ENCODE measurements at places on chromosomes 11 and 22.
A peak's percentile ranks its signal among the peaks of the same experiment; 100 is the strongest.

DNA sequence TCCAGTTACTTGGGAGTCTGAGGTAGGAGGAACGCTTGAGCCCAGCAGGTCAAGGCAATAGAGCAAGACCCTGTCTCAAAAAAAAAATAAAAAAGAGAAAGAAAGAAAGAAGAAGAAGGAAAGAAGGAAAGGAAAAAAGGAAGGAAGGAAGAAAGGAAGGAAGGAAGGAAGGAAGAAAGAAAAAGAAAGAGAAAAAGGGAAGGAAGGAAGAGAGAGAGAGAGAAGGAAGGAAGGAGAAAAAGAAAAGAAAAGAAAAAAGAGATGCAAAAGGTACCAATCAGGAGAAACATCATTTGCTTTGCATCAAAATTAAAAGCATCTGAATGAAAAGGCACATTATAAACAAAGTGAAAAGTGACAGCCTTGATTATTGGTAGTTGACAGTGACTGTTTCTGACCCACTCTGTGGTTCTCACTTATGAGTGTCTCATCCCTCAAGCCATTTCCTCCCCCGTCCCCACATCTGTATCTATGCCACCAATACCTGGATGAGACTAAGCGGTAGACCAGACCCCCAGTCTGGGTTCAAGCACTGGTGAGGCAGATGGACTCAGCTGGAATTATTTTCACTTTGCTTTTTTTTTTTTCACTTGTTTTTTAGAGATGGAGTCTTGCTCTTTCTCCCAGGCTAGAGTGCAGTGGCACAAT, 33.0 kb upstream of the XBP1 start:
- H3K36me3 ChIP-seq, result no peaks in the 10 kb centered on the region
- H3K27ac ChIP-seq, result no peak overlapping the region
- no peak overlapping the region for H3K4me3 ChIP-seq
- no peak for DNase-seq
- peaks cover 38% of the 10 kb centered on the region for H3K4me1 ChIP-seq

DNA sequence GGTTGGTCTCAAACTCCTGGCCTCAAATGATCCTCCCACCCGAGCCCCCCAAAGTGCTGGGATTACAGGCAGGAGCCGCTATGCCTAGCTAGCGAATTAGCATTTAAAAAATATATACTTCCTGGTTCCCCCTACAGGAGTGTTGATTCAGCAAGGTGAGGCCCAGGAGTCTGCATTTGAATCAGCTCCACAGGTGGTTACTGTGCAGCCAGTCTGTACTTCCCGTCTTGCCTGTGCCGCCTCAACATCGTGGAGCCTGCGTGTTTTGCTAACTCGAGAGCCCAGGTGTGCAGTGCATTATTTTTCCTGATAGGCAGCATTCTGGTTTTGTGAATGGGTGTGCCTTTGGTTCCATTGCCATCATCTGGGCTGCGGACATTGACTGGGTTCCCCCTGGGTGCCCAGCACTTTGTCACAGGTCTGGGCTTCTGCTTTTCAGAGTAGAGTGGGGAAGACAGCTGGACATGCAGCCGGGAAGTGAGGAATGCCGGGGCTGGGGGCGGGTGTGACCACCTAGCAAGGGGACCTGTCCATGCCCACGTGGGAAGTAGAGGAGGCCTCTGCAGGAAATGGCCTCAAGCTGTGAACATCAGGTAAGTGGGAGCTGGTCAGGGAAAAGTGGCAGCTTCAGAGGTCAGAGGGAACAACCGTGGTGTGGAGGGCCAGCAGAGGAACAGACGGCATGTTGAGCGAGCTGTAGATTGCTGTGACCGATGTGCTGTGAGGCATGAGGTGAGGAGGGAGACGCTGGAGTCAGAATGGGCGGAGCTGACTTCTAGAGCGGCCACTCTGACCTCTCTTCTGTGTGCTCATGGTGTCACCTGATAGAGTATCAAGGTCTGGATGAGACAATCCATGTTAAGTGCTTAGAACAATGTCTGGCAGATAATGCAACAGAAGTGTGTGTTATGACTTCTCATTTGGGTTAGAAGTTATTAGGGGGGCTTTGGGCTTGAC, 42.2 kb downstream of the PPFIA1 start:
- H3K27me3 ChIP-seq, result no peaks in the 10 kb centered on the region
- H3K36me3 ChIP-seq, result peaks cover 4% of the 10 kb centered on the region
- no peak overlapping the region for H3K27ac ChIP-seq
- no peak for DNase-seq
- no peak overlapping the region for H3K4me3 ChIP-seq
- H3K4me1 ChIP-seq, result peaks cover 18% of the 10 kb centered on the region

DNA sequence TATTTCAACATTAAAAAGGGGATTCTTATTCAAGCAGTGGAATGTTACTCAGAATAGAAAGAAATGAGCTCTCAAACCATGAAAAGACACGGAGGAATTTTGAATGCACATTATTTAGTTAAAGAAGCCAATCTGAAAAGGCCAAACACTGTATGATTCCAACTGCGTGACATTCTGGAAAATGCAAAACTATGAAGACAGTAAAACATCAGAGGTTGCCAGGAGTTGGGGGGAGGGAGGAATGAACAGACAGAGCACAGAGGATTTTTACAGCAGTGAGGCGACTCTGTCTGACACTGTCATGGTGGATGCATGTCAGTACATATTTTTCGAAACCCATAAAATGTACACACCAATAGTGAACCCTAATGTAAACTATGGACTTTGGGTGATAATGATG, 22.9 kb upstream of the THY1 start:
- no peaks in the 10 kb centered on the region for H3K36me3 ChIP-seq
- no peak for DNase-seq
- H3K27ac ChIP-seq, result no peak overlapping the region

DNA sequence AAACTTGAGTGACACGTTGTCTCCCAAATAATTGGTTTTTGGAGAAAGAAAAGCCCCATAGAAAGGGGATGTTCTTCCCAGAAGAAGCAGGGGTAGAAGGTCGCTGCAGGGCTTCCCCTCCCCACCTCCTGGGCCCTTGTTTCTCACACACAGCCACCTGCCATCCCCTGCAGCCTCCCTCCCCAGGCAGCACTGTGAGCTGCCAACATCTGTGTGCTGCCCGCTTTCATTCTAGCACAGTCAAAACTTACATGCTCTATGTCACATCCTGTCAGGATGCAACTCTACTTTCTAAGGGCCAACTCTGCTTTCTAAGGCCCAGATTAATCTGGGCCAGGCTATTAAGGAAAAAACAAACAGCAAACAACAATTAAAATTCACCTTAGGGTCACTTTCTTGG, 309.4 kb upstream of the ZC3H12C start:
- H3K27me3 ChIP-seq, result no peaks in the 10 kb centered on the region
- no peaks in the 10 kb centered on the region for H3K4me1 ChIP-seq
- no peak overlapping the region for H3K4me3 ChIP-seq
- no peaks in the 10 kb centered on the region for H3K36me3 ChIP-seq

DNA sequence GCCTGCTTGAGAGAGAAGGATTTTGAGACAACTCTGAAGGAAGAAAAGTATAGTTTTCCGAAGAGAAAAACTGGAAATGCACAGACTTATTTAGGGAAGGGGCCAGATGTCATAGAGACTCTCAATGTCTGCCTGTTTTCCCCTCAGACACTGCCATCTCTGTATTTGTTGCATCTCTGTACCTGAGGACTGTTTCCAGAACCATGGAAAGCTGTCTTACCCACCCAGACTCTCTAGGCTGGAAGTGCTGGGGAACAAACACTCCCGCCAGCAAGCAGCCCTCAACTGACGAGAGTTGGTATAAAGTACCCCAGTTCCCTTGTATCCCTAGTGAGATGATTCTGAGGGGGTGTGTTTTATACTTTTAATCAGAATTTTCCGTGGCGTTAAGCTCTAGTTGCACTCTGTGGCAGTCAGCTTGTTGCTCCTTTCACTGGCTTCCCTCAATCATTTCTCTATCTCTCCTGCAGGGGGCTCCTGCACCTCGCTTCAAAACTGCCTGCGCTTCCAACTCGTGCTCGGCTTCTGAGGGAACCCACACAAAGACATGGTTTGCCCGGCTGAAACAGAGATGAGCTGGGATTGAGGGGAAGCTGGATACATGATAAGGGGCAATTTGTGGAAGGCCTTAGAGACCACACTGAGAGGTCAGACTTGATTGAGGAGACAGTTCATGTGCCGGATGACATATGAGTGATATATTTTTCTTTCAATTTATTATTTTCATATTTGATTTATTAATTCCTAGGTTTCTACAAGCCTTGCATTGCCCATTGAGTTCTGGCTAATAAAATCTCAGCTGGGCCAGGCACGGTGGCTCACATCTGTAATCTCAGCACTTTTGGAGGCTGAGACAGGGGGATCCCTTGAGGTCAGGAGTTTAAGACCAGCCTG, 36.9 kb upstream of the CLPB start:
- DNase-seq, result peak; percentile 60
- no peaks in the 10 kb centered on the region for H3K36me3 ChIP-seq
- no peak overlapping the region for H3K27ac ChIP-seq
- no peaks in the 10 kb centered on the region for H3K27me3 ChIP-seq
- no peaks in the 10 kb centered on the region for H3K4me1 ChIP-seq
- H3K4me3 ChIP-seq, result no peak overlapping the region

DNA sequence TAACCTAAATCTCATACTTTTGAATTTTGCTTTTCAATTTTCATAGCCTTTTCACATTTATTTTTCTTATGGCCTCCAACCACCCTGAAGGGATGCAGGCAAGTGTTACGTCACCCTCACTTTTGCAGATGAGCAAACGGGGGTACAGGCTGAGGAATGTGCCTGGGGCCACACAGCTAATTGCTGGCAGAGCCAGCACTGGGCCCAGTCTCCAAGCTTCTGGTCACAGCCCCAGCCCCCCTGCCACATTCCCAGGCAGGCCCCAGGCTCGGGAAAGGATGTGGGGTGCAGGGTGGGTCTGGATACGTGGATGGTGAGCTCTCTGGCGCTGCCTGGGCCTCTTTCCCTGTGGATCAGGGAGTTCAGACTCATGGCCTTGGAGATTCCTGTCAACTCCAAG, 138.6 kb downstream of the PKNOX2 start:
- H3K27me3 ChIP-seq, result peaks cover 38% of the 10 kb centered on the region
- H3K27ac ChIP-seq, result no peak overlapping the region
- H3K4me3 ChIP-seq, result no peak overlapping the region
- no peak for DNase-seq

GRCh38 chr11:78350646-78351165, 66.9 kb downstream of the GAB2 start:
- no peak overlapping the region for H3K27ac ChIP-seq
- H3K4me3 ChIP-seq, result no peak overlapping the region
- no peak for DNase-seq
- no peaks in the 10 kb centered on the region for H3K36me3 ChIP-seq
- no peaks in the 10 kb centered on the region for H3K27me3 ChIP-seq

Measured in HepG2 (cell line).